Nasal cavity respiratory epithelium epithelial cell of viscerocranial mucosa (primary cell): ENCODE measurements at places on chromosomes 12 and 14. TPM values are rescaled to one million over a fixed set of nuclear protein-coding genes. Genes with fewer than 3 reads are reported as not detected.

TAS2R14 gene
- 0.68 and 4.1 TPM in 2 replicates for total RNA-seq

OR4M1 gene
- total RNA-seq = not detected in 2 replicates

KRT75 gene
- 0.78 and 5.1 TPM in 2 replicates for total RNA-seq

P2RX7 gene
- under 0.01 and 2.1 TPM in 2 replicates for total RNA-seq

WNT5B gene
- 2.1 and 5.6 TPM in 2 replicates for total RNA-seq

NPFF gene
- total RNA-seq = not detected in 2 replicates

SERPINA10 gene
- total RNA-seq = not detected in 2 replicates

TMEM233 gene
- total RNA-seq = not detected in 2 replicates

AQP2 gene
- total RNA-seq = not detected in 2 replicates

CDKN3 gene
- total RNA-seq = 0.28 and 5.5 TPM in 2 replicates
